ENCODE measurements at places on chromosomes 13 and 19. TPM values are rescaled to one million over a fixed set of nuclear protein-coding genes. Genes with fewer than 3 reads are reported as not detected.
A peak's percentile ranks its signal among the peaks of the same experiment; 100 is the strongest.

- no peak for DNase-seq
Measured at GRCh38 chr13:106143930-106144709, 391.3 kb downstream of the EFNB2 start.

- DNase-seq: no peak
Measured at GRCh38 chr19:46036744-46037128, 4.1 kb downstream of the IGFL4 start.

GEMIN7 gene
- 24.0 TPM for total RNA-seq

- peak; percentile 63 for DNase-seq
Measured at GRCh38 chr13:87810920-87811344, 139.8 kb downstream of the SLITRK5 start.

- no peak for DNase-seq
Measured at GRCh38 chr13:78121001-78121400, 202.4 kb upstream of the EDNRB start.

DNA sequence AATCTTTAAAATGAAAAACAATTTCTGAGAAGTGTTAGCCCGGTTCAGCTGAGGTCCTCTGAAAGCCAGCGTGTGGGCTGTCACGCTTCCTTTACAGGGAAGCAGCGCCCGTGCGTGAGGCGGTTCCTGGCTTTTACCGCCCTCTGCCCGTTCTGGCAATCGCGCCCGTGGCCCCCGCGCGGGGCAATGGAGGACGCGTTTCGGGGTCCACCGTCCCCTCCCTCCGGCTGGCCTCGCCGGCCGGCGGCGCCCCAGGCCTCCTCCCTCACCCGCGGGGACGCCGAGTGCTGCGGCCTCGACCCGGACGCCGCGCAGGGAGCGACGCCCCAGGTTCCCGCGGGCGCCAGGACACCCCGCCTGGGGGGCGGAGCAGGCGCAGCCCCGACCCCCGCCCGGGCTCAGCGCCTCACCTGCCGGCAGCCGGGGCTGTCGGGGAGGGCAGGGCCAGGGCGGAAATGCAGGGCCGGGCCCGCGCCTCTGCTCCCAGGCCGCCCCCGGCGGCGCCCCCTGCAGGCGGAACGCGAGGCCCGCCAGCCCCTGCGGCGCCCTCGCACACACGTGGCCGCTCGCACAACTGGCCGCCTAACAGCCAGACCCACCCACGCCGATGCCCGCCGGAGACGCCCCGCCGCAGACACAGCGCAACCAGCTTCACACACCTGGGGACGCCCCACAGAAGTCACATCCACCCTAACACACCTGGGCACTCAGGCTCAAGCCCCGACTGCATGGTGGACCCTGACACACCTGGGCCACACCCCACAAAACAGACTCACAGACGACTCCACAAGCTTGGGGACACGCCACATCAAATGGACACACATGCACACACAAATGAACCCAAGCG, at the start of gene GGACT:
Gene GGACT, minus strand, starts transcription at position 459 of the 847 bp plus-strand sequence. CDS start 56,198 bp downstream, outside the sequence.
- DNase-seq: peak; percentile 46

DCLK1 gene
- total RNA-seq: 20.5 TPM

OR7D2 gene
- not detected for total RNA-seq

GRCh38 chr13:43905435-43906031, 25.8 kb downstream of the LACC1 start:
- peak; percentile 56 for DNase-seq

- no peak for DNase-seq
Measured at GRCh38 chr13:110869231-110869804, 45.6 kb downstream of the ANKRD10 start.

DNA sequence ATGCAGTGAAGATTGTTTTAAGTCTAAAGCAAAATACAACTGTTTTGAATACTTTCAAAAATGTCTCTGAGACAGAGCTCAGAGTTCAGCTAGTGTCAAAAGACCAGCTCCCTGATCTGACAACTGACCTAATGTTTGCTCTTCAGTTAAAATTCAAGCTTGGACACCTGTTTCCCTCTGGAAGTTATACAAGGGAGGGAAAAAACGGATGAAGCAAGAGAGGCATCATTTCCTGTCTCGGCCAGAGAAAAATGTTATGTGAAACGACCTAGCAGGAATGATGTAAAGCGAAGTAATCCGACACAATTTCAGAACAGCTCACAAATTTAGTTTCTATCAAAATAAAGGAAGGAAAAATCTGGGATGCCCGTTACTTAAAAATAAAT, 59.4 kb downstream of the ZAR1L start:
- DNase-seq: no peak

DMKN gene
- total RNA-seq: 136 TPM

DNA sequence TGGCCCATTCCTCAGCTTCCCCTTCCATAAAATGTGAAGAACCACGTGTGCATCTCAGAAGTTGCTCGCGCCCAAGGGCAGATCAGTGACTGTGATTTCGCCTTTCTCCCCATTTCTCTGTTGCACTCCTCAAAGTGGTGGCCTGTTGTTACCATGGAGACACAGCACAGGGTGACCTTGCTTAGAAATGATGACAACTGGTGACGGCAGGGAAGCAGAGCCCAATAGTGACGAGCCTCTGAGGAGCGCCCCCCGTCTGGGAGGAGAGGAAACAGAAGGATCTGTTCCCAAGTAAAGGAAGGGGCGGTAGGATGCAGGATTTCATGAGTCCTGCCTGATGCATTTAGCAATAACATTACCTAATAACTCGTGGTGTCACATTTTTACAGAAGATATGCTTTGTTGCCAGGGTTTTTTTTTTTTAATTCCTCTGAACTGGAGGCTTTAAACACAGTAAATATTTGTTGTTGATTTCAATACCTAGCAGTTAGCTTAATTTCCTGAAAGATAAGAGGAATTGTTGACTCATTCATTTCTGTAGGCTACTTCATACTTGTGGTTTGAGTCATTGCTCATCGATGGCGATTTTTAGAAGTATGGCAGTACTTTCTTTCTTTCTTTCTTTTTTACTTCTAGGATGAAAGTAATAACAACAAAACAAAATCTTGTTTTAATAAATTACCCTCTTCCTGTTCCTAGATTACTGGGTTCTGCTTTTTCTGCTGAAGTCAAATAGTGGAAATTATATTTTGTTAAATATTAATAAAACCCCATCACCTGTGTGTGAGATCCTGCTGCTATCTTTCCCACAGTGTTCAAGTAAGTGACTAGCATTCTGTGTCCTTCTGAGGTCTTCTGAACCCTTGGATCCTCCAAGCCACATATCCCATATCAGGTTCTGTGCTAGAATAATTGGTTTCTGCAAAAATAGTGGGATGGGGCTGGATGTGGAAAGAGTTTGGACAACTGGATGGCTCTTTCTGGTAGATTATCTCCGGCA, 36.0 kb downstream of the MBNL2 start:
- no peak for DNase-seq

- no peak for DNase-seq
Measured at GRCh38 chr13:72565893-72566292, 161.5 kb downstream of the MZT1 start.

GJB6 gene
- 0.18 TPM for total RNA-seq

UGGT2 gene
- 26.1 TPM for total RNA-seq

- no peak for DNase-seq
Measured at GRCh38 chr13:35621989-35622388, 145.5 kb upstream of the MAB21L1 start.

DNA sequence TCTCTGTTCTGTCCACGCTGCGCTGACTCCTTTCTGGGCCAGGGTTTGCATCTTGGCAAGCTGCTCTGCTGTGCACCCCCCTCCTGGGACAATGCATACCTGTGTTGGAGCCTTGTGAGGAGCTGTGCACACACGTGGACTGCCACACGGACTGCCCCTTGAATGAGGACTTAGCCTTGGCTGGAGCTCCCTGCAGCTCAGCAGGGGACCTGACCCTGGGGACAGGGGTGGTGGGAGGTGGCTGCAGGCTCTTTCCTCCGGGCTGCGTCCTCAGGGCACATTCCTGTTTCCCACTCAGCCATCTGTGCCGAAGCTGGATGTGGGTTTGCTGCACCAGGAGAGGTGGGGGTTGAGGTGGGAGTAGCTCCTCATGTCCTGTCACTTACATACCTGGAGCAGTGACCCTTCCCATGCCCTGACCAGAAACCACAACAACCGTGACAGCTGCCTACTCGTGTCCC, 8.2 kb downstream of the RAB11B start:
- DNase-seq: no peak

SMIM17 gene
- not detected for total RNA-seq

TRIM28 gene
- total RNA-seq: 231 TPM

- DNase-seq: no peak
Measured at GRCh38 chr19:3514930-3515329, 8.8 kb downstream of the FZR1 start.

- no peak for DNase-seq
Measured at GRCh38 chr13:100818711-100819110, 144.1 kb upstream of the TMTC4 start.

- no peak for DNase-seq
Measured at GRCh38 chr19:29265436-29265835, 52.5 kb upstream of the UQCRFS1 start.

- no peak for DNase-seq
Measured at GRCh38 chr13:27919934-27920676, at the start of gene PDX1. Gene PDX1 (plus strand): TSS chr13:27920000. CDS start chr13:27920139, 139 bp downstream.

DNA sequence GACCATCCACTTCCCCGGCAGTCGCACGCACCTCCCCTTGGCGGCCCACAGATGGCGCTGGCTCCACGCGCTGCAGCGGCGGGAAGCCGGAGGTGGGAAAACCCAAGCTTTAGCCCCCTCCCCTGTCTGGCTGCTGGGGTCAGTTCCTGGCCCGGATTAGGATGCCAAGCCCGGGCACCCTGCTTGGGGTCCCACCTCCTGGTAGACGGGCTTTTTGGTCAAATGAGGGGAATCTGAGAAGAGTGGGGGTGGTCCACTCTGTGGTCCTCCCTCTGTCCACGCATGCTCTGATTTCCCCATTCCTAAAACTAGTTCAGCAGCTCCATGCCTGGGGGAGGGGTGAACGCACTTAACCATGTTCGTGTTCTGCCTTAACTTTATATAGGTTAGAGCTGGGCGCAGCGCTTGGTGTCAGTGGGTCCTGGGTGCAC, 8.1 kb upstream of the ADGRE2 start:
- DNase-seq: peak; percentile 21

GRCh38 chr13:37715606-37716015, 117.0 kb upstream of the POSTN start:
- no peak for DNase-seq

KXD1 gene
- total RNA-seq: 86.2 TPM

- no peak for DNase-seq
Measured at GRCh38 chr19:18057557-18057956, 29.2 kb downstream of the IL12RB1 start.

- DNase-seq: no peak
Measured at GRCh38 chr19:45306040-45306439, 16.6 kb downstream of the CKM start.

All from left lung (tissue), 14 donors.